ENCODE measurements at places on chromosomes 5 and 9.

DNA sequence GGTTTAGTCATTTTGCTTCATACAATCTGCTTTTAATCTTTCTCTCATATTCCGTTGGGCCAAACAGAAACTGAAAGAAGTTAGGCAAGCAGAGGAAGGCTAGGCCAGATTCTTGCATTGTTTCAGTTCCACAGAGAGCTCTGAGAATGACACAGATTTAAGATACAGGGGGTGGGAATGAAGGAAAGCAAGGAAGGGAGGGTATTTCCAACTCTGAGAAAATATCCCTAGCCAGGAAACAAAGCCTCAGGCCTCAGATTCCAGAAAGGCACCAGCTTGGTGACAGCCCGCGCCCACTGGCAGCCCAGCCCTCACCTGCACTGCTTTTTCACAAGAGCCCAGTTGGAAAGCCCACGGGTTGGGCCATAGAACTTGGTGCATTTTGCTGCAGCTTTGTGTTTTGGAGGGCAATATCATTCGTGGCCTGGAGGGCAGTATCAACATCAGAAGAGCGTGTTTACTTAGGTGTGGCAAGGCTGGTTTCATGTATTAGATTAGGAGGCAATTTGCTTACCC is 63.5 kb downstream of the ENC1 start:
- DNase-seq = peak; percentile 20

DNA sequence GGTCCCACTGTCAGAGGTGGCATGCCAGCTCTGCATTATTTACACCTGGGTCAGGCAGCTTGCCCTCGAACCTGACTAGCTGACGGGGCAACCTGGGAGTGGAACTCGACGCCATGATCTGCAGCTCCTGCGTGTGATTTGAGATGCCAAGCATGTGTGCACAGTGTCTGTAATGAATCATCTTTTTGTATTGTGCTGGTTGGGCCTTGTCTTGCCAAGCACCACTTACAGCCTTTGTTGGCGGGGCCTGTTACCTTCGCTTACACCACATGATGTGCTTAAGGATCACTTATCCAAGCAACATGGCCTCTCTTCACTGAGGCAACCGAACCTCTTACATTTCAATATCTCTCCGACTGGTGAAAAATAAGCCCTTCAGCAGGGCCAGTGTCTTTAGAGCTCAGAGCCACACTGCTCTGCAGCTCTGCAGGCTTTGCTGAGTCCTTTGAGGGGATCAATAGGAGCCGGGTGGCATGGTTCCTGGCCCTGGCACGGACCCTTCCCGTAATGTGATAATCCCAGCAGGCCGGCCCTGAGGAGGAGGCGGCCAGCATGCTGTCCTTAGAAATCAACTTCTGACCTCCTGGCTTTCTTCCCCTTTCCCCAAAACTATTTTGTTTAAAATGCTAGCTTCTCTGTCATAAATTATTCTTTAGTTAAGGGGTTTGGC is 297.7 kb upstream of the CD180 start:
- DNase-seq = no peak

- DNase-seq = no peak
Observed at GRCh38 chr5:179624841-179625271, 1.4 kb upstream of the HNRNPH1 start.

DNA sequence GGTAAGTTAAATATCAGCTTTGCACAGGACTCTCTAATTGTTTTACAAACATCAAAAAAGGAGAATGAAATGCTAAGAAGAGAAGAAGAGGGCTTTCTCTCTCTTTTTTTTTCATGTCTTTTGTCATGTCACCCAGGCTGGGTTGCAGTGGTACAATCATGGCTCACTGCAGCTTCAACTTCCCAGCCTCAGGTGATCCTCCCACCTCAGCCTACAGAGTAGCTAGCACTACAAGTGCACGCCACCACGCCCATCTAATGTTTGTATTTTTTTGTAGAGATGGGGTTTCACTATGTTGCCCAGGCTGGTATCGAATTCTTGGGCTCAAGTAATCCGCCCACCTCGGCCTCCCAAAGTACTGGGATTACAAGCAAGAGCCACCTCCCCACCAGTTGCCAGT is 18.6 kb downstream of the SERINC5 start:
- no peak for DNase-seq

- DNase-seq = no peak
Observed at GRCh38 chr5:120464627-120465435, 731 bp downstream of the PRR16 start.

DNA sequence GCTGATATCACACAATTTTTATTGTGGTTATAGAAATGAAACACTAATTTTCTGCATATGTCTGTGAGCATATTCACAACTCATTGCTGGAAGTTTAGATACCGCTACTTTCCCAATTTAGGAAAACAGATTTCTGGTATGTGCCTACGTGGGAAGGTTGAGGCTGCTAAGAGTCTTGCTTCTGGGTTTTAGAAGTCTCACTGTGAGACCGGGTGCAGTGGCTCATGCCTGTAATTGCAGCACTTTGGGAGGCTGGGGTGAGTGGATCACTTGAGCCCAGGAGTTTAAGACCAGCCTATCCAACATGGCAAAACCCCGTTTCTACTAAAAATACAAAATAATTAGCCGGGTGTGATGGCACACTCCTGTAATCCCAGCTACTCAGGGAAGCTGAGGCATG is 39.6 kb downstream of the UBAP1 start:
- no peak for DNase-seq

GRCh38 chr5:173774271-173774761 is 113.8 kb upstream of the CPEB4 start:
- DNase-seq = no peak

- DNase-seq = no peak
Observed at GRCh38 chr5:530001-530955, 6.0 kb upstream of the SLC9A3 start.

- DNase-seq = no peak
Observed at GRCh38 chr5:14790220-14790619, 81.4 kb downstream of the ANKH start.

GRCh38 chr5:125558016-125558415 is 811.6 kb upstream of the ZNF608 start:
- no peak for DNase-seq

All from CD4-positive, alpha-beta T cell treated with Interleukin-6 for 4 hours (primary cell).